A549 treated with dexamethasone at 1 μM for 4 hours (cell line): ENCODE measurements at places on chromosomes 3 and 15. TPM values are rescaled to one million over a fixed set of nuclear protein-coding genes. Genes with fewer than 3 reads are reported as not detected.

CP gene
- 4.7 to 8.1 TPM (median 5.9 TPM) in 5 replicates for total RNA-seq

ARGFX gene
- total RNA-seq: not detected in 5 replicates

STXBP5L gene
- total RNA-seq: not detected in 5 replicates

CPA3 gene
- not detected in 5 replicates for total RNA-seq

CYP19A1 gene
- total RNA-seq: 0.19 to 0.71 TPM (median 0.30 TPM) in 5 replicates
